ENCODE measurements at places on chromosomes 6 and 20.
A peak's percentile ranks its signal among the peaks of the same experiment; 100 is the strongest.

- DNase-seq: no peak
Observed at GRCh38 chr20:59139998-59140397, 23.6 kb upstream of the ZNF831 start.

DNA sequence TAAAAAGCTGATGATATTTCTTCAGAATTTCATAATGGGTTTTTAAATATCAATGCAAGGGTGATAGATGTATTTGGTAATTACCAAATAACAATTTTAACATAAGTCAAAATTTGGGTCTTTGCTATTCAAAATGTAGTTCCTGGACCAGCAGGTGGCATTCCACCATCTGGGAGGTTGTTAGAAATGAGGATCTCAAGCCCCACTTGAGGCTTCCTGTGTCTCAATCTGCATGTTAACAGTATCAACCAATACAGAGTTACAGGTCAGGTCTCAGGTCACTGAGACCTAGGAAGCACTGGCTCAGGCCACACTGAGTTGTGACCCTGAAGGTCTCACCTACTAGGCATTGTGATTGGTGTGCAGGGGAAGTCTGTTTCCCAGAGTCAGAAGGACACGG is 57.2 kb upstream of the MTRF1L start:
- no peak for DNase-seq

DNA sequence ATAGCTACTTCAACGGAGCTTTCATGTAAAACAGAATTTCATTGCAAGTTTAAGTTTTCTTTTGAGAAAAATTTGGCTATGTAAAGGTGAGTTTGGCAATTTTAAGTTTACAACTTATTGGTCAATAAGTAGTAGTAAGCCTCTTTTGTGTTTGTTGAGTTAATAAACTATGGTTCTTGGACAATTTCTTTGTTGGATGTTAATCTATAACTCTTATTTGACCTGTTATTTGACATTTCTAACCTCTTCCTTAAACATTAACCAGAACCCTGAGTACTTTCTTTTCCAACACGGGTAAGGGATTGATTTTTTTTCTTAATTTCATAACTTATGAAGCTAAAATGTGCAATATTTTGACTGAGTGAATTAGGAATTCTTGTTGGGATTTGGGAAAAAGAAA is 354.4 kb downstream of the PRKN start:
- DNase-seq: no peak

- no peak for DNase-seq
Observed at GRCh38 chr20:9130521-9130920, 61.6 kb downstream of the PLCB4 start.

DNA sequence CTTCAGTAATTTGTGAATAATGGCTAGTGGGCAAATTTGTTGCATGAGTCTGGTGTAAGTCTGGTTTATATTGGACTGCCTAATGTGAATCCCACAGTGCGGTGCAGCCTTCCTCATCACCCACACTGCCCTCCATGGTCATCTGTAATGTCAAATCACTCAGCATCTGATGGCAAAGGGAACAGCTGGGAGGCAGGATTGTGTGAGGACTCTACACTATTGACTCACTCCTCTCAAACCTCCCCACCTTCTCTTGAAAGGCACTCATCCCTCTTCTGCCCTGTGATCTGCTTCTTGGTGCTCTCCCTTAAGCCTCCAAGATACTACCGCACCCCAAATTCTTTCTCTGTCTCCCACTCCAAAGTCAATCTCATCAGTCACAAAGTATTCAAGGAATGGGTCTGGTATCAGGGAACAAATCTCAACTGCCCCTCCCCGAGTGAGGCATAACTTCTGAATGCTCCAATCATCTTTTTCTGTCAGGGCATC is 146.0 kb upstream of the BEND6 start:
- DNase-seq: no peak

GRCh38 chr6:44036196-44036595 is 91.1 kb downstream of the MRPL14 start:
- no peak for DNase-seq

DNA sequence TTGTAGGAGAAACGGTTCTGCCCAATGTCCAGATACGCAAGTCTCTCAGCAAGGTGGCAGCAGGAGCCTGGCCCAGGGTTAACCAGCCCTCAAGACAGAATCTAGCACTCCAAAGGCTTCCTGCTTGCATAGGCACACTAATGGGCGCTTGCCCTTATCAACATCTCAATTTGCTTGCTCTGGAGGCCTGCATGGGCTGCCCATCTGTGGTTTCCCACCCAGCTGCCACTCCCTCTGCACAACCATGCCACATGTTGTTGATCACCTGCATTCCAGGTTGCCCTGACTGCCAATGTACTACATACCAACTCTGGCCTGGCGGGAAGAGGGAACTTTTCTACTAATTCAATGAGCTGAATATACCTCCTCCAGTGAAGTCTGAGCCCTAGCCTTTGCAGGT is 74.6 kb downstream of the ATG5 start:
- DNase-seq: no peak

GRCh38 chr6:89098461-89098860 is 17.9 kb downstream of the PNRC1 start:
- DNase-seq: no peak

GRCh38 chr6:132063738-132064137 is 112.6 kb upstream of the CCN2 start:
- no peak for DNase-seq

DNA sequence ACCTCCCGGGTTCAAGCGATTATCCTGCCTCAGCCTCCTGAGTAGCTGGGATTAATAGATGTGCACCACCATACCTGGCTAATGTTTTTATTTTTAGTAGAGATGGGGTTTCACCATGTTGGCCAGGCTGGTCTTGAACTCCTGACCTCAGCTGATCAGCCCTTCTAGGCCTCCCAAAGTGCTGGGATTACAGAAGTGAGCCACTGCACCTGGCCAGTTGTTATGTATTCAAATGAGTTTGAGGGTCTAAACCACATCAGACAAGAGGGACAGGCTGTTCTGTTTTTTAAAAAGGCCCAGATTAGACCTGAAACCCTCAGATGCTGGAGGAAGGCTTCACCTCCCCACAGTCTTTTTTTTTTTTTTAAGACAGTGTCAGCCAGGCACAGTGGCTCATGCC is 4.1 kb upstream of the SPAG4 start:
- no peak for DNase-seq

DNA sequence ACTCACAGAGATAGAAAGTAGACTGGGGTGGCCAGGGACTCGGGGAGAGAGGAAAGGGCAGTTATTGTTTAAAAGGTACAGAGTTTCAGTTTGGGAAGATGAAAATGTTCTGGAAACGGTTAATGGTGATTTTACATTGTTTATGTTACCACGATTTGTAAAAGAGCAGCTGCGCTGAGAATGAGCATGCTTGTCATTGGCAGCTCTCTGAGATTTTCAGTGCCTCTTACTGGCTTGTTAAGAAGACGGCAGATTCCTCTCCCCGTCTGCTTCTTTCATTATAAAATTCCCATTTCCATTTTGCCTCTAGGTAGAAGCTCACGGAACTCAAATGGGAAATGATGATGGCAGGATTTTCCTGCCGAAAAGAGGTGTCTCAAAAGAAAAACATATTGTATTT is 39.7 kb upstream of the PPP1R3G start:
- DNase-seq: no peak

DNA sequence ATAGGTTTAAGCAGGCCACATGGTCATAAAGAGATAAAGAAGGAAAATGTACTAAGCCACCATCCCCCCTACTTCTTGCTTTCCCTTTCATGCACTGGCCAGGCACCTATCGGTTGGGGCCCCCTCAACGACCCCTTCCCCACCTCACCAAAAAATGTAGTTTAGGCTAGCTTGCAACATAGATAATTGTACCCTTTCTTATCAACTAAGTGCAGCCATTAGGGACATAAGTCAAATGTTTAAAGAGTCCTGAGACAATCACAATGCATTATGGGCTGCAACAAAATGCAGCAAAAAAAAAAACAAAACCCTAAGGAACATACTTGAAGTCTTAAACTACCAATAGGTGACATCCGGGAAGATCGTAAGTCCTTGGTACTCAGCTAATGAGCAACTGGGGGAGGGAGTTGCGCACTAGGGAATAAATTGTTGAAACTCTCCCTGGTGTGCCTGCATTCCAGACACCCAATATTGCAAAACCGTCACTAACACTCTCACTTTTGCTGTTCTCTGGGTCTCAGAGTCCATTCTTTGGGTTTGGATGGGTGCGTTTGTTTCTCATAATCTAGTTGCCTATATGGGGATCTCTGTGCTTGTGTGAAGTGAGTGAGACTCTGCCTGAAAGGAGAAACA is 12.4 kb upstream of the HLA-G start:
- no peak for DNase-seq

DNA sequence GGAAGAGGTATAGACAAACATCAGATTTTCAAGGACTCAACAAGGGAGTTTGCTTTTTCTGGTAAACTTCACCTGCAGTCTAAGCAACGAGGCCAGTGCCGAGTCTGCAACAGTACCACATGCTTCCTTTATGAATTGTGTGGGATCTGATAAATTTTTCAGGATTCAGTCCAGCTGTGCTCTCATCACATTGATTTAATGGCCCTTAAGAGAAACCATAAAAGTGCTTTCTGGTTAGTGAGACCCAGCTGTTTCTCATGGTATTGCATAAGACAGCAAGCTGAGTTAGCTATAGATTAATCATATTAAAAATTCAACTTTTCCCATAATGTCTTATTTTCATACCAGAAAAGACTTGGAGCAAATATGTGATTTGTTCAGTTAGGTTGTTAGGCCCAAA is 291.4 kb downstream of the CENPW start:
- DNase-seq: no peak

DNA sequence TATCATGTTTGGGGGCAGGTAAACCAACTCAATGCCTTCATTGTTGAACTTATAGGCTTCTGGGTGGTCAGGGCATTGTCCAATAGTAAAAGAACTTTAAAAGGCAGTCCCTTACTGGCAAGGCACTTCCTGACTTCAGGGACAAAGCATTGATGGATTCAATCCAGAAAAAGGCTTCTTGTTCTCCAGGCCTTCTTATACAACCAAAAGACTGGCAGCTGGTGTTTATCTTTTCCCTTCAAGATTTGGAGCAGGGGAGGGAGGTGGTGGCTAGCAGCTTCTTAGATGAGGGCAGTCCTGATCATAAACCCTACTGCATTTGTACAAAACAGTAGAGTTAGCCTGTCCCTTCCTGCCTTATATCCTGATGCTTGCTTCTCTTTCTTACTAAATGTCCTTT is 57.5 kb downstream of the NCOA3 start:
- DNase-seq: no peak

DNA sequence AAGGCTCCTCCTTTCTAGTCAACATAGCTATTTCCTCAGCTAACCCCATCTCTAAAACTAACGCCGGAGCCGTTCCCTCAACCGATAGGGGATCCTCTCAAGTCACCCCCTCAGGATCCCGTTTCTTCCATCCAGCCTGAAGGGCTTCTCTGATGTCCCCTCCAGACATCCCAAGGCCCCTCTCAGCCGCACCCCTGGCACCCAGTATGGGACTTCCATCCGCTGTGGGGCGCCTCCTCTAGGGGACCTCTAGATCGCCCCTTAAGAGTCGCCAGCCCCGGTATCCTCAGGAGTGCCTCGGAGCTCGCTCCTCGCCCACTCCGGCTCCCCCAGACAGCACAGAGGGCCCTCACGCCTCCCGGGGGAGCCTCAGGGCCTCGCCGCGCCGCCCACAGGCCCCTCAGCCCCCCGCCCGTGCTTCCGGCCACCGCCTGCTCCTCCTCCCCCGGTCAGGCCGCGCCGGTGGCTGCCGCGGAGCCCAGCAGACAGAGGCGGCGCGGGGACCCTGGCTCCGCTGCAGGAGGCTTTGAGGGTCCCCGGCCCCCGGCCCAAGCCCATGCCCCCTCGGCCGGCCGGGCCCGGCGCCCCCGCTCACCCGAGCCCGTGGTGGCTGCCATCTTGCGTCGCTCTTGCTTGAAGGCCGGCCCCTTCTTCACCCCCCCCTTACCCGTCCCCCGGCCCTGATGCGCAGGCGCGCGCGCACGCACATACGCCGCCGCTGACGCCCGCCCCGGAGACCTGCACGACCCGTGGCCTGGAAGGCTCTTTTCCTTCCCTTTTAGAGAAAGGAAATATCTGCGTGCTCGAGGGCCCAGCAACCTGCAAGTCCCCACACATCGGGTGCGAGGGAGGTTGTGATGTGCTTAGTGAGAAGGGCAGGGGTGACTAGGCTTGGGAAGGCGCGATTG is at the start of gene UBE2V1:
Gene UBE2V1, minus strand, starts transcription at position 639 of the 908 bp plus-strand sequence. Its CDS starts 22 bp downstream, at position 617.
- peak; percentile 94 for DNase-seq

- no peak for DNase-seq
Observed at GRCh38 chr6:51467231-51467952, 620.0 kb downstream of the PKHD1 start.

DNA sequence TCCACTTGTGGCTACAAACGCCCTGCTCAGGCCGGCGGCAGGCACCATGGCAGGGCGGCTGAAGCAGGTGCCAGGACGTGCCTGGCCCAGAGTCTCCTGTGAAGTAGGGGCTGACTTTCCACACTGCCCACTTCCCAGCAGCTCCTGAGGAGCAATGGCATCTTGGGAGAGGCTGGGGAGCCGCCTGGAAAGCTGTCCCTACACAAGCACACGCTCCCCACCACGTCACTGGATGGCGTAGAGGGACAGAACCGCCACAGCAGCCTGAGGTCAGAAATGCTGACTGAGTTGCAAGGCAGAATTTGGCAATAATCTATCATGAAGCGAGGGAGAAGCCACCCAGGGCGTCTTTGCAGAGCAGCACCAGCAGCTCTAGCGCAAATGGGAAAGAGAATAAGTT is 86.3 kb downstream of the NINL start:
- DNase-seq: no peak

DNA sequence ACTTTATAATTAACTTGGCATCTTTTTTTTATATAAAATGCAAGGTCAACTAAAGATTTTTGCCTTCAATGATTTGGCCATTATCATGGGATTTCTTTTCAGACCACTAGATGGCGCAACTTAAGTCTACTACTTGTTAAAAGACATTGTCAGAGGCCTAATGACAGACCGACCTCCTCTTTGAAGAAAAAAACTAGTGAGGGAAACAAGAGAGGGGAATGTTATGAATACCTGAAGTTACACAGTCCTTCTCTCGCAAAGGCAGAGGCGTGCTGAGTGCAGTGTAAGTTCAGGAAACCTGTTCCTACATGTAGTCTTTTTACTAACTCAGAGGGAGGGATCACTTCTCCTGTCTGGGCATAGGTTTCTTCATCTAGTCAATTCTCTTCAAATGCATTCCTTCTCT is 9.3 kb downstream of the TRAPPC3L start:
- DNase-seq: no peak

DNA sequence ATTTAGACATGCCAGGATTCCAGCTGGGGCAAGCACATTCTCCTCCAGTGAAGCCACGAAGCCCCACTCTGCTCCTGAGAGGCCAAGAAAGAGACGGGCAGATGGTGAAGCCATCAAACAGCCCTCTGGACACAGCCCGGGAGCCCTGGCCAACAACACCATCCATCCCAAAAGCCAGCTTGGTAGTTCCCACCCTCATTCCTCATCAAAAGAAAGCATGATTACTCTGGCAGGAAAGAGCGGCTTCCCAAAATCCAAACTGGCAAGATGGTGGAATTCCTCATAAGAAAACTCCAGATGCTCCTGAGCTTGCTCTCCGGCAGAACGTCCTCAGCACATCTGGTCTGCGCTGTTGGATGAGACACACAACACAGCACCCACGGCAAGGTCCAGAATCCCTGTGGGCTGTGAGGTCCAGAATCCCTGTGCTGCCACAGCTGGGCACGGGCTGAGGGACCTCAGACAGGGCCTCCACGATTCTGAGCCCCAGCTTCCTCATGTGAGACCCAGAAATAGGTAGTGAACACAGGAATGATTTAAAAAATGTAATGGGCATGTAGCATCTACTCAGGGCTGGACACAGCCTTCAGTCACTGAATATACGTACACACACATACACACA is 52.6 kb downstream of the THBS2 start:
- no peak for DNase-seq

GRCh38 chr6:137846274-137846673 is 20.8 kb upstream of the TNFAIP3 start:
- DNase-seq: no peak

- DNase-seq: no peak
Observed at GRCh38 chr6:142276256-142276655, 25.6 kb upstream of the ADGRG6 start.

All from activated CD8-positive, alpha-beta memory T cell treated with anti-CD3 and anti-CD28 coated beads, Interleukin-2, amount 50 U/mL, for 48 hours (primary cell).